ENCODE measurements at places on chromosomes 1 and 21.

DNA sequence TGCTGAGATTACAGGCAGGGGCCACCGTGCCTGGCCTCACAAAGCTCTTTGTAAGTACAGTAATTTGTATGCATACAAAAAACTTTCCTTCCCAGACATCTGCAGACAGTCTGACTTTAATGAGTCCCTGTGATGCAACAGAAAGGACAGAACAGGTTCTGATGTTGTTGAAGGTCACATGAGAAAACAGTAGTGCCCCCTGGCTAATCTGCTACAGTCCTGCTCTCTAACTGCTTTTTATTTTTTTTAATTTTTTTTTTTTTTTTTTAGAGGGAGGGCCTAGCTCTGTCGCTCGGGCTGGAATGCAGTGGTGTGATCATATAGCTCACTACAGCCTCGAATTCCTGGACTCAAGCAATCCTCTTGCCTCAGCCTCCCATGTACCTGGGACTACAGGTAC lies 36.7 kb downstream of the ACBD3 start:
- no peak for DNase-seq

- peak; percentile 93 for DNase-seq
Observed at GRCh38 chr1:112716133-112716720, 1.1 kb upstream of the PPM1J start.

DNA sequence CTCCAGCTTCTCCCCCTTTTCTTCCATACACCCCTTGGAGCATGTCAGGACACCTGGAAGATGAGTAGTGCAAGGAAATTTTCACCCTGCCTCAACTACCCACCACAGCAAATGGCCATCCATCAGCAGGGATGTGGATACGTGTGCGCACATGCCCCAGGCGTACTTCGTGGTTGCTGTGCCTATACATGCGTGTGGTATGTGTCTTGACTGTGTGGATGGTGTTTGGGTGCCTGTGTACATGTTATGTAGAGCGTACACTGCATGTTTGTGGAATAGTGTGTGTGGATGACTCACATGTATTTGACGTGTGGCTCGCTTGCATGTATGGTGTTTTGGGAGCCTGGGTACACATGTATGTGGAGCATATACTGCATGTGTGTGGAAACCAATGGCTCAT lies 158.5 kb downstream of the RRAGC start:
- no peak for DNase-seq

DNA sequence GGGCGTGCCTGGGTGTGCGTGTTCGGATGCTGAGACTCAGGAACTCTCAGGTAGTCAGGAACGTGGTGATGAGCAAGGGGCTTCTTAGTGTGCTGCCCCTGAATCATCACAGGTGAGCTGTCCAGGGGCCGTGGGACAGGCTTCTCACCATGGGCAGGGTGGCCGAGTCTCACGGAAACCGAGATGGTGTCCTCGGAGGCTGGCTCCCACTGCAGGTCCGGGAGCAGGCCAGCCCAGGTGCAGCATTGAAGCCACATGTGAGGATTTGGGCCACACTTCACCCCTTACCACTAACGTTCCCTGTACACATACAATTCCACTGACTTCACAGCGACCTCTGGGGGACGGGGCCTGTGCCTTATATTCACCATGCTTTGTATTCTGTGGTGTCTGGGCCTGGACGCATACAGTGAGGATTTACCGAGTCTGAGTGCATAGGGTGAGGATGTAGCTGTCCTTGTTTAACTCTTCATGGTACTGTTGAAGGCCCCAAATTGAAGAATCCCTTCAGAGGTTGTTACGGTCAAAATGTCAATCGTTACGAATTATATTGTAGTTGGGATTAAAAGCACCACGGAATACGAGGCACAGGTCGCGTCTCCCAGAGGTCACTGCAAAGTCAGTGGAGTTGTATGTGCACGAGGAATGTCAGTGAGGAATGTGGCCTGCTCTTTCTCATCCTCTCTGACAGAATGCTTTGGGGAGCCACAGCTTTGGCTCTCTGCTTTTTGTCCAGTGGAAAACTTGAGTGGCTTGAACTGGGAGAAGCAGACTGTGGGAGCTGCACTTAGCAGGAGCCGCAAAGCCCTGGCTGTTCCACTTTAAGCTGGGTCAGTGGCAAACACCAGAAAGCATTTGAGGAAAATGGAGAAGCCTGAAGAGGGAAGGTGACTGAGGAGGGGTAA lies 95.3 kb downstream of the MTR start:
- DNase-seq, result no peak

DNA sequence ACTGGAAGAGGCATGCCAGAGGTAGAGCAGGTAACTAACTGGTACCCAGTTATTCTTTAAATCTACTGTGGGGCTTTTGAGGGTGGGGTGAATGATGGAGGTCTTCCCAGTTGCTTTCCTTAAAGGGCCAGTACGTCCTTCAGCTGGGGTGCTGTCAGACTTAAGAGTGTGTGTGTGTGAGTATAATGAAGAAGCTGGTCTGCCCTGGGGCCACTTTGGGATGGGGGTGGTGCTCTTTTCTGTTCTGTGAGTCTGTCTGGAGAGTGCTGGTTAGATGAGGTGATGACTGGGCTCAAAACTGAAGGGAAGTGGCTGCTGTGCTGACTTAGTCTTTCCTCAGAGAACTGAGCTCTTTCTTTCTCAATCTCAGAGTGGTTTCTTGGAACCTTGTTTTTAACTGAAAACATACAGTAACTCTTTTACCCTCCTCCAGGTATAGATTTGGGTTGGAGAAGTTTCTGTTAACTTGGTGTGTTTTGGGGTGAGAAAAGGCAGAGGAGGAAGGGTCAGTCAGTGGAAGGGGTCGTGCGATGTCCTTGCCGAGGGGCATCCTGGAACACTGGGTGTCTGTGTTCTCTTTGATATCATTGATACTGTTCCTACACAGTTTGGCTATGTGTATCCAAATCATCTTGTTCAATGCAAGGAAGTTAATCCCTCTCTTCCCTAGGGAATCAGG lies 746 bp downstream of the MACF1 start:
- no peak for DNase-seq

DNA sequence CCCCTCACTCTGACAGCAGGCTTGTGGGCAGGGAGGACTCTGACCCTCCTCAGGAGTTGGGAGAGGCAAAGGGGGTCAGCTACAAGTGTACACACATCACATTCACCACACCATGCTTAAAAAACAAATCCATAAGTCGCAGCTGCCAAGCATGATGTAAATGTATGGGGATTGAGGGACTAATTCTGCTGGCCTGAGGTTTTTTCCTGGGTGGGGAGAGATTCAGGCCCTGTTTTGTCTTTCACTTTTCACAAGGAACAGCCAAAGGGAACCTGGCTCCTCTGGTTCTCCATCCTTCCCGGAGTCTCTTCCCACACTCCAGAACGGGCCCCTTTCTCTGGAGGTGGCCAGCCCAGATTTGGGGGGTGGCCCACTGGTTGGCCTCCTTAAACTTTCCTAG lies 1.3 kb upstream of the MTARC2 start:
- peak; percentile 26 for DNase-seq

- no peak for DNase-seq
Observed at GRCh38 chr1:12636098-12636950, 7.6 kb upstream of the AADACL4 start.

DNA sequence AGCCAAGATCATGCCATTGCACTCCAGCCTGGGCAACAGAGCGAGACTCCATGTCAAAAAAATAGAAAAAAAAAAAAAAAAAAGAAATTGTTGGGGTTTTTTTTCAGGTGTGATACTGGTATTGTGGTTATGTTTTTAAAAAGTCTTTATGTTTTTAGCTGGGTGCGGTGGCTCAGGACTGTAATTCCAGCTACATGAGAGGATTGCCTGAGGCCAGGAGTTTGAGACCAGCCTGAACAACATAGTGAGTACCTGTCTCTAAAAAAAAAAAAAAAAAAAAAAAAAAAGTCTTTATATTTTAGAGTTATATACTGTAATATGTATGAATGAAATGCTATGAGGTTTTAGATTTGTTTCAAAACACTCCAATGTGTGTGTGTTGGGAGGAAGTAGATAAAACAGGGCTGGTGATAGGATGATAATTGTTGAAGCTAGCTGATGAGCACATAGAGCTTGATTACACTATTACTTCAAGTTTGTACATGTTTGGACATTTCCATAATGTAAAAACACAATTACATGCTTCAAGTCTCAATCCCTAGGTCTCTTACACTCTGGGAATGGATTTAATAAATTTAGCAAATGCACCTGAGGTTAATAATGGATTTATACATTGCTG lies 30.2 kb upstream of the ATP5PO start:
- DNase-seq, result no peak

DNA sequence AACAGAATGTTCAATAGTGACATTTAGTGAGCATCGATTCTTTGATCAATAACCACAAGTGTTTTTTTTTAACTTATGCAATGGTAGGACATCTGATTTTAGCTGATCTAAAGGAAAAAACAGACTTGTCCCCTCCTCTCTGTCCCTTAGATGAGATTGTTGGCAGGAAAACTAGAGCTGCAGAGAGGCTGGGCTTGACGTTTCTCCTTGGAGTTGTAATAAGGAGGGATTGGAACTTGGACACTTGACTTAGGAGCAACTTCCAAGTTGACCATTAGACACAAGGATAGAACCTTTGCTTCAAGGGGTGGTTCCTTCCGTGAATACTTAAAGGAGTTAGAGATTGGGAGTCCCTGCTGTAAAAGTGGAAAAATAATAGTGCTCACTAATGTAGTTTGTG lies 49.9 kb downstream of the KAZN start:
- DNase-seq, result no peak

DNA sequence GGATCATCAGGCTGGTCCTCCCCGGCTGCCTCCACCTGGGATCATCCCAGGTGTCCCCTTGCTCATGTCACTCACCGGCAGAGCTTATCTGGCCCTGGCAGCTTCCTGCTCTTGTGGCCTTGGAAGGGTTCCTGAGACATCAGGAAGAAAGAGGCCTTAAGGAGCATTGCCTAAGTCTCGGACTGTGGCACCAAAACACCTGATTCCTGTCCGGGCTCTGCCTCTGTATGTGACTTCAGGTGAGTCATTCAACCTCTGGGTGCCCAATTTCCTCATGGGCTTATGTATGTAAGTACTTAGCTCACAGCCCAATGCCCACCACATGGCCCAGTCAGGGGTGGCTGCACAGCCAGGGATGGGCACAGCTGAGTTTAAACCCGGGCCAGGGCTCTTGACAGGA lies 255.9 kb upstream of the VAMP3 start:
- no peak for DNase-seq

DNA sequence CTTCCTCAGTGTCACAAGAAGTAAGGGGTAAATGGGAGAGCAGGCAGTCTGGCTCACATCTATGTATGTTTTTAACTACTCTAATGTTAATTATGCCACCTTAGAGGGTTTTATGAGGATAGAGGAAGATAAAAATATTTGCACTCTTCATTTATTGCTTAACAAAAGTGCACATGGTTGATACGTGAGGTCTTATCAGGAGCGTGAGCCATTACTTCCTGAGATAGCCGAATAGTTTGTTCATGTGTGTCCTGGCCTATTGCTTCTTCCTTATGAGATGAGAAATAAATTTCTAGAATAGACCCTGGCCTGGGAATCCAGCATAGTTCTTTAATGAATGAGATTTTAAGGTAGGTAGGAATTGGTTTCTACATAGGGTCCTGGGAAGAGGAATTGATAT lies 471.1 kb upstream of the B3GALT2 start:
- no peak for DNase-seq

DNA sequence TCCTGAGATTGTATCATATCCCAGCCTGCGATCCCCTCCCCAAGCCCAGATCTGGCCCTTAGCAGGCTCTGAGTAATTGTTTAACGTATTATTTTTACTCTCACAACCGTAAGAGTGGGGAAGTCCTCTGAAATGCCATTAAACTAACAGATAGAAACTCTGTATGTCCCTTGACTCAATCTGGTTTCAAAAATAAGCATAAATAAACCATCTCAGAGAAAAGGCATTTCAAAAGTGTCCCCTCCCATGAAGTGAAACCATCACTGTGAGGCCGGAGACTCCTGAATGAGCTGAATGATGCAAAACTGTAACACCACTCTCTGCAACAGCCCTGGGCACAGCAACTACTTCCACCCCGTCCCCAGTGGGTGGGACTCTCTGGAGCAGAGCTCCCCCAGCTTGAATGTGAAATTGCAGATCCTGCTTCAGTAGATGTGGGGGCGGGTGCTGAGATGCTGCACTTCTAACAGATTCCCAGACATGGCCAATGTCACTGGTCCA lies 104.1 kb downstream of the SYF2 start:
- no peak for DNase-seq

- DNase-seq, result no peak
Observed at GRCh38 chr1:51734896-51735745, 118.2 kb downstream of the OSBPL9 start.

DNA sequence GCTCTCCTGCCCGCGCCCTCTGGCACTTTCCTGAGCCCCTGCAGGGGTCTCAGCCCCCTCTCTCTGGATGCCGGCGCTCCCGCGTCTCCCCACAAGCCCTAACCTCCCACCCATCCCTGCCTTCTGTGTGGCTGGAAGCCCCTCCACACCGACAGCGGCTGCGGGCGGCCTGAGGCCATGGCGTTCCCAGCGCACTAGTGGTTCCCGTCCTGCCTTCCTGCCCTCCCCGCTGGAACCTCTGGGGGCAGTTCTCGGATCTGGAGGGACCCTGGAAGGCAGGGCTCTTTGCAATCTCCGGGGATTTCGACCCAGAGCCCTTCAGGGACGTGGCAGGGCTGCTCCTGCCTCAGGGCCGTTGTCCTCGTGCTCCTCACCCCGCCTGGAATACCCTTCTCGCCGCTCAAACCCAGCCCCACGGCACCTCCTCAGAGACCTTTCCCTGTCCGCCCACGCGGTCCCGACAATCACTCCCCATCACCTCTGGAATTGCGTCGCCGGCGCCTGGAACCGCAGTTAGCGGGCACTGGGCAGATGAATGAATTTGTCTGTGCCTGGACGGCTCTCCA lies 493 bp upstream of the ESPN start:
- peak; percentile 55 for DNase-seq

DNA sequence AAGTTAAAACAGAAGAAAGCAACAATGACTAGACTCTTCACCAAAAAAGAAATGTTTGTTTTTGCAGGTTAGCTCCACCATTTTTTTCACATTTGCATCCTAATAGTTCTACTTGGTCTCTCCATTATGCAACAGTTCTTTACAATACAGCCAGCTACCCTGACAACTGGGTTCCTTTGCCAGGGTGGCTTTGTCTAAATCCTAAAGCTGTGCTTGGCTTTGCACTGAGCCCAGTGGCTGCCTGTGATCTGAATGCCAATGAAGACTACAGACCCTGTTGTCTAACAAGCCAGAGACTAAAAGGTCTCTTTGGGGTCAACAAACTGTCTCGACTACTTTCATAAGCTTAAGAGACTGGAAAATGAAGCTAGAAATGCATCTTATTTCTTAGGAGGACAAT lies 112.0 kb downstream of the AKT3 start:
- DNase-seq, result no peak

DNA sequence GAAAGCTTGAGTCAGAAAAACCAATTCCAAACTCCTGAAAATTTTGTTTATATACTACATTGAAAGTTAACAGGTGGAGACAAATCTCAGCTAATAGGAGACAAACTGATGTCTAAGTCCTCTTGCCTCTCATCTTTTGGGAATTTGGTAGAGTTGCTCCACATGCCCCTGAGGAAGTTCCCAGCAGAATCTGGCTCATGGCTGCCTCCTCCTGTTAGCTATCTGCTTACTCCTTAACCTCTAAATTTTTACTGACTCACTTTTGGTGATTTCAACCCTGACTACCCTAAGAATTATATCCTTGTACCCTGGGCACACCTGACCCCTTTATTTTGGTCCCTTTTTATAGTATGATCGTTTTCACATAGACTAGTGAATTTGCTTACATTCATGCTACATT lies 633.7 kb upstream of the USP24 start:
- no peak for DNase-seq

- DNase-seq, result no peak
Observed at GRCh38 chr1:176998183-176998795, 166.2 kb downstream of the ASTN1 start.

GRCh38 chr1:62977366-62977765 lies 193.4 kb downstream of the ATG4C start:
- DNase-seq, result no peak

Data from retina (tissue), 1 donor.